Heart left ventricle (tissue), 16 donors: ENCODE measurements at places on chromosomes 13 and 19. TPM values are rescaled to one million over a fixed set of nuclear protein-coding genes. Genes with fewer than 3 reads are reported as not detected.

MIR17HG gene
- 1.8 TPM for total RNA-seq

ZNF880 gene
- total RNA-seq, result 16.6 TPM

DPF1 gene
- 0.37 TPM for total RNA-seq

SMIM44 gene
- total RNA-seq, result not detected

TMEM91 gene
- 3.7 TPM for total RNA-seq

NLRP4 gene
- total RNA-seq, result not detected

SEMA6B gene
- 7.6 TPM for total RNA-seq

KEAP1 gene
- 68.2 TPM for total RNA-seq

GARIN5A gene
- total RNA-seq, result 1.4 TPM

ZNF772 gene
- total RNA-seq, result 22.1 TPM

LGALS14 gene
- total RNA-seq, result not detected

ADGRE1 gene
- 0.18 TPM for total RNA-seq

MRPL34 gene
- 174 TPM for total RNA-seq

SIAH3 gene
- not detected for total RNA-seq

GRCh38 chr13:23796551-23796950 is 92.6 kb downstream of the MIPEP start:
- no peaks in the 10 kb centered on the region for H3K36me3 ChIP-seq
- no peak overlapping the region for H3K4me3 ChIP-seq
- no peaks in the 10 kb centered on the region for H3K27me3 ChIP-seq
- H3K4me1 ChIP-seq, result no peaks in the 10 kb centered on the region

- no peak overlapping the region for H3K27ac ChIP-seq
- no peaks in the 10 kb centered on the region for H3K4me1 ChIP-seq
- H3K27me3 ChIP-seq, result no peaks in the 10 kb centered on the region
- DNase-seq, result no peak
- no peaks in the 10 kb centered on the region for H3K36me3 ChIP-seq
These were observed 270.9 kb downstream of the MZT1 start for GRCh38 chr13:72456486-72456885.

DNA sequence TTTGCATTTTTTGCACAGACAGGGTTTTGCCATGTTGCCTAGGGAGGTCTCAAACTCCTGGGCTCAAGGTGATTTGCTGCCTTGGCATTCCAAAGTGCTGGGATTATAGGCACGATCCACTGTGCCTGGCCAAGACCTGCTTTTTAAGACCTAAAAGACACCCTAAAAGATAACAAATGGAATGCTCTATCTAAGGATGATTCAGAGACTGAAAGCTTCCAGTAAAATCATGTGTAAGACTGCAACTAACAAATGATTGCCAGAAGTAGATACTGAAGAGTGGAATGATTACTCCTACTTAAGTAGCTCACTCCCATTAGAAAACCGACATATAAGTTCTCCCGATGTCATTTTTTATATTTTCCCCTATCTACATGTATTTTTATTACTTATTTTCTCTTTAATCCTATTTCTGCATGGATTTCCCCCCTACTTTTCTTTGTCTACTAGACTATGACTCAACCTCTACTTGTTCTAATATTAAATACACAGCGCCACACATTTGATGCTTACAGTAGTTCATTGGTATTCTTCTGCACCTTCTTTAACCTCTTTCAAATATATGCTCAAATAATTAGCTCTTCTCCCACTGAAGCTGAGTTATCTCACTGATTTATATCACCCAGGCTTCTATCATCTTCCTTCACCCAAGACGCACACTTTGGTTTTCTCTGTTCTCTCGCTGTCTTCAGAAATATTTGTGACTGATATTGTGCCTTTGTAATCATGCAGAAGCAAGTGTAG is 32.2 kb upstream of the KLF12 start:
- H3K36me3 ChIP-seq, result no peaks in the 10 kb centered on the region
- no peaks in the 10 kb centered on the region for H3K27me3 ChIP-seq
- no peak for DNase-seq

DNA sequence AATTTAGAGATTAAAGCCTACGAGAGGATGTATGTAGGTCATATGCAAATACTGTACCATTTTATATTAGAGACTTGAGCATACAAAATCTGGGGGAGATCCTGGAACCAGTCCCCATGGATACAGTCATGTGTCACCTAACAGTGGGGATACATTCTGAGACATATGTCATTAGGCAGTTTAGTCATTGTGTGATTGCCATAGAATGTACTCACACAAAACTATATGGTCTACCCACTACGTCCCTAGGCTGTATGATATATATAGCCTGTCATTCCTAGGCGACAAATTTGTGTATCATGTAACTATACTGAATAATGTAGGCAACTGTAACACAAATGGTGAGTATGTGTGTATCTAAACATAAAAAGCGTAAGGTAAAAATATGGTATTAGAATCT is 62.8 kb downstream of the WDFY2 start:
- no peaks in the 10 kb centered on the region for H3K36me3 ChIP-seq
- no peak overlapping the region for H3K4me3 ChIP-seq
- no peaks in the 10 kb centered on the region for H3K27me3 ChIP-seq

DNA sequence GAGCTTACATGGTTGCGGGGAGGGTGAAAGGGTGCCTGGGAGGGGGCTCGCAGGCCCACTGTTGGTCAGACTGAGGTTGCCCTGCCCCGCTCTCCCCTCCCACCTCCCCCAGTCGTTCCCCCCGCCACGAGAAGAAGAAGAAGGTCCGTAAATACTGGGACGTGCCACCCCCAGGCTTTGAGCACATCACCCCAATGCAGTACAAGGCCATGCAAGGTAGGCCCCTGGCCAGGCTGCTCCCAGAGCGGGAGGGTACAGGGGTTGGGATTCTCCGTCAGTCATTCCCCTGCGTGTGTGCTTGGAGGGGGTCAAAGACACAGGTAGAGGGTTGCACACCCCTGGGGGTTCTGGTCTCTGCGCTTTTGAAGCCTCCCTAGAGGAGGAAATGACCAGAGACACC is 5.6 kb downstream of the U2AF2 start:
- H3K27ac ChIP-seq, result no peak overlapping the region
- peaks cover 59% of the 10 kb centered on the region for H3K36me3 ChIP-seq
- no peak overlapping the region for H3K4me3 ChIP-seq
- peaks cover 34% of the 10 kb centered on the region for H3K4me1 ChIP-seq
- H3K27me3 ChIP-seq, result no peaks in the 10 kb centered on the region

- no peaks in the 10 kb centered on the region for H3K4me1 ChIP-seq
- DNase-seq, result no peak
- no peak overlapping the region for H3K4me3 ChIP-seq
- H3K36me3 ChIP-seq, result peaks cover 12% of the 10 kb centered on the region
These were observed 10.6 kb upstream of the PDCD2L start for GRCh38 chr19:34393629-34394028.

DNA sequence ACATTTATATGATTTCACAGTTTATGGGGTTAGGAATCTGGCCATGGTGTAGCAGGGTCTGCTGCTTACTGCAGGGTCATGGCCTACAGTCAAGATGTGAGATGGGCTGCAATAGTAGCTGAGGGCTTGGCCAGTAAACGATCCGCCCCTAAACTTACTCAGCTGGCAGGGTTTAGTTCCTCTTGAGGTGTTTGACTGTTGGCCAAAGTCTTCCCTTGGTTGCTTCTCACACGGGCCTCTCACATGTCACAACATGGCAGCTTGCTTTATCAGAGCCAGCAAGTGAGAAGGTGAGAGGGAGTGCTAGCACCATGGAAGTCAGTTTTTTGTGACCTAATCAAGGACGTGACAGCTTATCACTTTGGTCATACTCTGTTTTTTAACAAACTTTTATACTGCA is 77.1 kb downstream of the DNAJC3 start:
- DNase-seq, result no peak
- no peaks in the 10 kb centered on the region for H3K27me3 ChIP-seq
- H3K36me3 ChIP-seq, result peaks cover 6% of the 10 kb centered on the region
- no peak overlapping the region for H3K4me3 ChIP-seq
- H3K4me1 ChIP-seq, result no peaks in the 10 kb centered on the region

DNA sequence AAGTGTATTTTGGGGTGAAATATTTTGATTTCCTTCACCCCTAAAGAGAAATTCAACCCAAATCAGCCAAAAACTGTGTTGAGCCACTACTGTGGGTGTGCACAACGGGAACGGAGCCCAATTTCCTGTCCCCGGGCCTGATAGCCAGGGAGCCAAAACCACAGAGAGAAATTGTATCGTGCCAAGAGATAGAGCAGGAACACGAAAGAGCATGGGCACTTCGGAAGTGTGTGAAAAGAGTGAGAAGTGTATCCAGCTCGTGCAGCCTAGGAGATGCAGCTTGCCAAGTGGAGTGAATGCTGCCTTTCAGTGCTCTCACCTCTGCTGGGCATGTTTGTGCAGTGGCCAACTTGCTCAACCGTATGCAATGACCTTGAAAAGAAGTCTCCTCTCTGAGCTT is 19.4 kb upstream of the PLEKHF1 start:
- peaks cover 17% of the 10 kb centered on the region for H3K4me1 ChIP-seq
- peak overlapping the region; percentile 66 for H3K27ac ChIP-seq
- peak; percentile 55 for DNase-seq
- no peaks in the 10 kb centered on the region for H3K36me3 ChIP-seq
- no peak overlapping the region for H3K4me3 ChIP-seq
- H3K27me3 ChIP-seq, result no peaks in the 10 kb centered on the region

- no peak for DNase-seq
- H3K4me1 ChIP-seq, result no peaks in the 10 kb centered on the region
- no peaks in the 10 kb centered on the region for H3K27me3 ChIP-seq
These were observed 155.5 kb upstream of the STARD13 start for GRCh38 chr13:33441015-33441414.

GRCh38 chr13:27621116-27621365 is 651 bp upstream of the POLR1D start:
- H3K27me3 ChIP-seq, result no peaks in the 10 kb centered on the region
- no peak for DNase-seq
- peak overlapping the region; percentile 95 for H3K27ac ChIP-seq
- peaks cover 12% of the 10 kb centered on the region for H3K36me3 ChIP-seq
- H3K4me3 ChIP-seq, result peak overlapping the region; percentile 66

DNA sequence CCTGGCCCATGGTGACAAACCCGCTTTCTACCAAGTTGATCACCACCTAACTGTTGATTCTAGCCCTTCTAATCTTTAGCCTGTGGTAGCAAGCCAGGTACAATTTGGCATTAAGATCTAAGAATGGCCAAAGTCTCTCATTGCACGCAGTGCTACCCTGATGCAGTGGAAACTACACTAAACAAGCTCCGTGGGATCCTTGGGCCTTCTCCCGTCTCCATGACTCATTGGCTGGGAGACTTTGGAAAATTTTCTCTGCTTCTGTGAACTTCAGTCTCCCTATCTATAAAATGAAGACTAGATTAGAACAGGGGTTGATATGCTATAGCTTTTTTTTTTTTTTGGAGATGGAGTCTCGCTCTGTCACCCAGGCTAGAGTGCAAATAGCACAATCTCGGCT is 223.0 kb downstream of the TSHZ3 start:
- H3K27ac ChIP-seq, result no peak overlapping the region
- no peaks in the 10 kb centered on the region for H3K27me3 ChIP-seq
- no peaks in the 10 kb centered on the region for H3K4me1 ChIP-seq

DNA sequence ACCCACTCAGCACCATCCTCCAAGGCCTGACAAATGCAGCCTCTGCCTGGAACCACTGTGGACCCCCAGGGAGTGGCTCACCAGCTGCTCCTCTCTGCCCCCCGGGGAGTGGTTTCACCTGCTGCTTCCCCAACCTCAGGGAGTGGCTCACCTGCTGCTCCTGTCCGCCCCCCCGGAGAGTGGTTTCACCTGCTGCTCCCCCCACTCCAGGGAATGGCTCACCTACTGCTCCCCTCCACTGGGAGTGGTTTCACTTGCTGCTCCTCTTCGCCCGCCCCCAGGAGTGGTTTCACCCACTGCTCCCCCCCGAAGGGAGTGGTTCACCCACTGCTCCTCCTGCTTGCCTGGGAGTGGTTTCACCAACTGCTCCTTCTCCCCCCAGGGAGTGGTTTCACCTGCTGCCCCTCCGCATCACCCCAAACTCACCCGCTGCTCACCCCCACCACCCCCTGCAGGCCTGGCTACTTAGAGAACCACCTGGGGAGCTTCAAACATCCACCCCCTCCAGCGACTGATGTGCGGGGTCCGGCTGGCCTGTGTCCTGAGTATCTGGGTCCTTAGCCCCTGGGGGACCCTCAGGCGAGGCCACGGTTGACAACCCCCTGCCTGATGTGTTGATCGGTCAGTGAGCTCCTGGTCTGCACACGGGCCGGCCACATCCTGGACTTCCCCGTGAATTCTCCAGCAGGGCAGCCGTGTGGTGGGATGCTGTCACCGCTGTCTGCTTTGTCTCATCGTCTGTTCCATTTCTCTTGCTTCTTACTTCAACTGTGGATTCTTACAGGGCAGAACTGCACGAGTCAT is 14.6 kb upstream of the TMEM255B start:
- no peaks in the 10 kb centered on the region for H3K36me3 ChIP-seq
- no peaks in the 10 kb centered on the region for H3K27me3 ChIP-seq
- no peak for DNase-seq
- no peak overlapping the region for H3K4me3 ChIP-seq

DNA sequence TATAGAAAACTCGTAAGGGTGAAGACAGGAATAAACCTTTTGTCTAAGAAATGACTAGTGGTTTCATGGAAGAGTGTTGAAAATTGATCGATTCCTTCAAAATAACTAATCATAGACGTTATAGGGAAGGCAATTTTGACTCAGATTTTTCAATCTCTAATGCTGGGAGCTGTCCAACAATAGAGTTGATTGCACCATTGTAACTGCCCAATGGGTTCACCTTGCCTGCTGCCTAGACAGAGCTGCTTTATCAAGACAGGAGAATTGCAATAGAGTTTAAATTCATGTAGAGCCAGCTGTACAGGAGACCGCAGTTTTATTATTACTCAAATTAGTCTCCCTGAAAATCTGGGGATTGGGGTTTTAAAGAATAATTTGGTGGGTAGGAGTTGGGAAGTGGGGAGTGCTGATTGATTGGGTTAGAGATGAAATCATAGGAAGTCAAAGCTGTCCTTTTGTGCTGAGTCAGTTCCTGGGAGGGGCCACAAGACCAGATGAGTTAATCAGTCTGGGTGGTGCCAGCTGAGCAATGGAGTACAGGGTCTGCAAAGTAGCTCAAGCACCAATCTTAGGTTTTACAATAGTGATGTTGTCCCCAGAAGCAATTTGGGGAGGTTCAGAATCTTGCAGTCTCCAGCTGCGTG is 16.8 kb upstream of the ADGRE2 start:
- H3K4me1 ChIP-seq, result no peaks in the 10 kb centered on the region
- no peaks in the 10 kb centered on the region for H3K27me3 ChIP-seq
- no peaks in the 10 kb centered on the region for H3K36me3 ChIP-seq
- DNase-seq, result no peak
- H3K27ac ChIP-seq, result no peak overlapping the region
